ENCODE measurements at places on chromosomes 4 and X.
A peak's percentile ranks its signal among the peaks of the same experiment; 100 is the strongest.

GRCh38 chr4:82679531-82679930 is 117.7 kb upstream of the TMEM150C start:
- no peak for DNase-seq

DNA sequence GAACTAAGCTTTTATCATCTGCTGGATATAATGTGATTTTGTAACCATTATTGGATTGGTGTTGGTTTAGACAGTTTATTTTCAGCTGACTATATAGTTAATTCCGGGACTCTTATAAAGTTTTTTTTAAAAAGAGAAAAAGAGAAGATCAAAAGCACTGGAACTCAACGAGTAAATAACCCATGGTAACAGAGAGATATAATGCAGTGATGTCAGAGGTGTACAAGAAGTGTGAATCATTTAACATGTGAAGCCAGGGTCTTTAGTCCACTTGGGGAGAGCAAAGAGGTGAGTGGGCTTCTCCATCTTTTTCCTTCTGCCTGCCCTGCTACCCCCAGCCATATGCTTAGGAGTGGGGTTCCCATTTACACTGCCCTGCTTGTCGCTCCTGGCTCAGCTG is 3.2 kb downstream of the TMEM165 start:
- peak; percentile 33 for DNase-seq

DNA sequence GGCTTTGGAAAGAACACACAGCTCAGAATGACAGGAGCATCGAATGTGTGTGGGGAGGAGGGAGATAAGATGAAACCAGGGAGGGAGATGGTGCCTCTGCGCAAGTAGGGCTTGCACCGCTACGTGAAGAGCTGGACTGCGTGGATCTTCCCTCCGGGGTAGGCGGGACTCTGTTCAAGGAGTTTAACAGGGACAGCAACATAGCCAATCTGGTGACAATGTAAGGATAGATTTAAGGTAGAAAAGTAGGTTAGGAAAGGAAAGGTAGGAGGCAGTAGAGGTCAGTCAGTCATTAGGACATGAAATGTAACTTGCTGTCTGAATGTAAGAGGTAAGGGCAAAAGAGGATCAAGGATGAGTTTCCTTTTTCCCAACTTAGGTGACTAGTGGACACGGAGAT is 152.5 kb downstream of the DCTD start:
- no peak for DNase-seq

- peak; percentile 18 for DNase-seq
These were observed 46.4 kb upstream of the SPRY1 start for GRCh38 chr4:123350191-123350544.

DNA sequence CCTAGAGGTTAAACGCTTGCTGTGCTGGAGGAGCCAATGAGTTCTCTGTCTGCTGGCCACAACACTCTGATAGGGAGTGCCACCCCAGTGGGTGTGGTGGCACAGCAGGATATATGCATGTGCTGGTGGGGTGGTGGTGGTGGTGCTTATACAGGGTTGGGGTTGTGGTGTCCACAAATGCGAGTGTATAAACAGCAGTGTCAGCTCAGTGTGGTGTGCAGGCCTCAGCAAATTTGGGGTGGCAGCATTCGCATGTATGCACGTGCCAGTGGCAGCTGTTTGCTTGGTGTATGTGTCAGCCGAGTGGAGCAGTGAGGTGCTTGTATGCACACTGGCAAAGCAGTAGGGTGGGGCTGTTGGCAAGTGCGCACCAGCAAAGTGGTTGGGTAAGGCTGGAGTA is 157.4 kb downstream of the FAM47A start:
- DNase-seq: no peak

- DNase-seq: peak; percentile 89
These were observed 200.4 kb upstream of the PITX2 start for GRCh38 chr4:110823251-110823650.

GRCh38 chr4:184807797-184808712 is 17.7 kb downstream of the ACSL1 start:
- DNase-seq: peak; percentile 92

DNA sequence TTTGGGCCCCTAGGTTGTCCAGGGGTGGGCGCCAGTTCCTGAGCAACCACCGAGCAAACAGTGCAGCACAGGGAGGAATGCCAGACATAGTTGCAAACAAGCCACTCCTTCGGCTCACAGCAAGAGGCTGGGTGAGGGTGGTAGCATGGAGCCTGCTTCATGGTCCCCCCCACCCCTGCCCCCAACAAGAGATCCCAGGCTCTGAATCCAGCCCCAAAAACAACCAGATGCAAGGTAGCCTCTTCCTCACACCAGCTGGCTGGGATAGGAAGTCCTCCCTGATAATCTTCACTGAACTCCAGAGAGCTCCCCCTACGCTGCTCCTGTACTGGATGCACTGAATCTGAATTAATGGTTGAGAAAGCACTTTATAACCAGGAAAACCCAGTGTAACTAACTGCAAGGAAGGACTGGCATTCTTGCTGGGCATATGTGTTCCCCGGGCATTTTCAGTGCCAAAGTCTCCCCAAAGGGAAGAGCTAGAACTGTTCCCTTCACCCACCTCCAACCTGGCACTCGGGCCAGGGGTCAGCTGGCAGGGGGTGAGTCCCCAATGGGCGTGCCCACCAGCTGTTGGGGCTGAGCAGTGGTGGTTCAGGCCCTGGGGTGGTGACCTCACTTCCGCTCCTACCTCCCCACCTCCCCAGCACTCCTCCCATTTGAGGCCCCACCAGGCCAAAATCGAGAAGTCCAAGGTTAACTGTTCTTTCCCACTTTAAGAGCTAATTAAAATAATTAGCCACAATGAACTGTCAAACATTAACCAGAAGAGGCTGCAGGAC is 1.5 kb downstream of the ELF4 start:
- no peak for DNase-seq

DNA sequence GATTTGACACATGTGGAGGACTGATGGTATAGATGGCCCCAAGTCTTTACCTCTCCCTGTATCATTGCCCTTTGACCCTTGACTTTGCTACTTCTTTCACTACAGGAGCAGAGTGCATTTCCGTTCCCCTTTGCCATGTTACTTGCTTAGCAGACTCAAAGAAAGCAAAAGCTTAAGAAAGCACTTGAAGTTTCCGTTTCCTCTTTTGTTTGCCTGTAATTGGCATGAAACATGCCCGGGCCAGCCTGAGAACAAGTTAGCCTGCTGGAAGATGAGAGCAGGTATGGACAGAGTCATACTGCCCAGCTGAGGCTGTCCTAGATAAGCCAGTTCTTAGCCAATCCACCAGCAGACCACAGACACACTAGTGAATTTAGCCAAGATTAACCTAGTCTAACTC is 206.0 kb downstream of the BCOR start:
- no peak for DNase-seq

GRCh38 chr4:18938343-18939099 is 917.0 kb upstream of the LCORL start:
- DNase-seq: no peak

GRCh38 chr4:43778187-43778915 is 670.3 kb downstream of the KCTD8 start:
- no peak for DNase-seq

GRCh38 chr4:187618701-187619281 is 376.8 kb upstream of the ZFP42 start:
- peak; percentile 48 for DNase-seq

DNA sequence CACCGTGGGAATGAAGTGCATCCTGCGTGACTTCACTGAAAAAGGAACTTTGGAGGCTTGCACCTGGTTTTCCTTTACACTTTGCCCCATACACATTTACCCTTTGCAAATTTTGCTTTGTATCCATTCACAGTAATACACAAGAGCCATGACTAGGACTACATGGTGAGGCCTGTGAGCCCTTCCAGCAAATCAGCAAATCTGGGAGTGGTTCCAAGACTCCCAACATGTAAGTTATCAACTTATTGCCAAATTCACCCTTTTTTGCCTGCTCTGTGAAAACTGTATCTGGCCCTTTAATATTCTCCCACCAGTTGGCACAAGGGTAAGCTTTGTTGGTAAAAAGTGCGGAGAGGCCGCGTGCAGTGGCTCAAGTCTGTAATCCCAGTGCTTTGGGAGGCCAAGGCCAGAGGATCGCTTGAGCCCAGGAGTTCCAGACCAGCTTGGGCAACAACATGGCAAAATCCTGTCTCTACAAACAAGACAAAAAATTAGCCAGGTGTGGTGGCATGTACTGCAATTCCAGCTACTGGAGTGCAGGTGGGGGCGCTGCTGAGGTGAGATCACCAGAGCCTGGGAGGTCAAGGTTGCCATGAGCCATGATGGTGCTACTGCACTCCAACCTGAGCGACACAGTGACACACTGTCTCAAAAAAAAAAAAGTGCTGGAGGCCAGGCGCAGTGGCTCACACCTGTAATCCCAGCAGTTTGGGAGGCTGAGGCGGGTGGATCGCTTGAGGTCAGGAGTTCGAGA is 5.0 kb downstream of the PRMT9 start:
- DNase-seq: peak; percentile 49

DNA sequence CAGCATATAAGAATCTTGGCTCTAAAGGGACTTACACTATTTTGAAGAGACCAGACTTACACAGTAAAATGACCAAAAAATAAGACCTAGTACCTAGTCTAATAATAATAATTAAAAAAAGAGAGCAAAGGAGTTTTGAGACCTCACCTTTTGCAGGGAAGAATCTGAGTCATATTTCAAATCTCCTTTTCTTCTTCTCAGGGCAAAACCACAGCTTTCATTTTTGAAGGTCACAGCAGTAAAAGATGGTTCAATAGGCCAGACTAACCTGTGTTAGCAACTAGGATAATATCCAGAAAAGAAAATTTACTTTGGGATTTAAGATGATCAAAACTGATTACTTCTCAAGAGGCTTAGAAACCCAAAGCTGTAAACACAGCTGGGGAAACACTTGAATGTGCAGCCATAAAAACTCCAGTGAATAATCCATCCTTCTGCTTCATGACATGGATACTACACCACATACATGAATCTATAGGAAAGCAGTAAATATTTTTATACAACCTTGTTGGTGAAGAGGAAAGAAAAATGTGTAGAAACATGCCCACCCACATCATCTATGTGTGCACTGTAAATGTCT is 25.9 kb upstream of the LNX1 start:
- DNase-seq: no peak

DNA sequence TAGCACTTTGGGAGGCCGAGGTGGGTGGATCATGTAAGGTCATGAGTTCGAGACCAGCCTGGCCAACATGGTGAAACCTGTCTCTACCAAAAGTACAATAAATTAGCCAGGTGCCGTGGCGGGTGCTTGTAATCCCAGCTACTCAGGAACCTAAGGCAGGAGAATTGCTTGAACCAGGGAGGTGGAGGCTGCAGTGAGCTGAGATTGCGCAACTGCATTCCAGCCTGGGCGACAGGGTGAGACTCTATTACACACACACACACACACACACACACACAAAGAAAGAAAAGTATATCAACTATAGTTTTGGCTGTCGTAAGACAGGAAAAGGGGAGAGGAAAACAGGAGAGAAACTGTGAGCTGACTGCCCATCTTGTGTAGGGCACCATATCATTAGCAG is 171.7 kb downstream of the ADAMTS3 start:
- no peak for DNase-seq

- DNase-seq: peak; percentile 52
These were observed 9.6 kb upstream of the TMA16 start for GRCh38 chr4:163484906-163485305.

DNA sequence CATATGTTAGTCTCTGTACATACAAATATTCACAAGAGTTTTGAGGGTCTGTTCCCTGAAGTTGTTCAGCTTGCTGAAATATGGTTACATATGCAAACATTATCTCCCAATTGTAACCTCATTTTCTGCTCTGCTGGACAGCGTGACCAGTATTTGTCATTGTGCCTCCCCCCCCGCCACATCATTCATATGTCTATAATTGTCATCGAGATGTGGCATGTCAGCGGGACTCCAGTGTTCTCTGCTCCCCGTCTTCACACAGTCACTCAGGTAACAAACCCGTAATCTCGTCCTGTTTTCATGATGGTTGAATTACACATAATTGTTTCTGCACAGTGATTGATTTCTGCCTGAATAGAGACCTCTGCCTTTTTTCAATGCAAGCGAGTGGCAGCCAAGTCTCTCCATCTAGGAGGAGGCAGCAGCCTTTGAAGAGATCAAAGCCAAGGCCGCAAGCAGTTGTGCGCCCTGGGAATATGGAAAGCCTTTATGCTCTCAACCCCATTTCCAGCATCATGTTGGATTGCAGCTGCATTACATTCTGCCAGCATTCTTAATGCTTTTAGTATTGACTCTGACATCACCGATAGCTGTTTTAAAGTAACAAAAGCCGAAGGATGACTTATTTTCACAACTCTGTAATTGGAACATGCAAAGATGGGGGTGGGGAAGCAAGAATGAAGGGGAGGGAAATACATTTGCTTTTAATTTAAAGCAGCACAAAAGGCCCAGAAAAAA is 27.4 kb downstream of the LEF1 start:
- DNase-seq: peak; percentile 36

DNA sequence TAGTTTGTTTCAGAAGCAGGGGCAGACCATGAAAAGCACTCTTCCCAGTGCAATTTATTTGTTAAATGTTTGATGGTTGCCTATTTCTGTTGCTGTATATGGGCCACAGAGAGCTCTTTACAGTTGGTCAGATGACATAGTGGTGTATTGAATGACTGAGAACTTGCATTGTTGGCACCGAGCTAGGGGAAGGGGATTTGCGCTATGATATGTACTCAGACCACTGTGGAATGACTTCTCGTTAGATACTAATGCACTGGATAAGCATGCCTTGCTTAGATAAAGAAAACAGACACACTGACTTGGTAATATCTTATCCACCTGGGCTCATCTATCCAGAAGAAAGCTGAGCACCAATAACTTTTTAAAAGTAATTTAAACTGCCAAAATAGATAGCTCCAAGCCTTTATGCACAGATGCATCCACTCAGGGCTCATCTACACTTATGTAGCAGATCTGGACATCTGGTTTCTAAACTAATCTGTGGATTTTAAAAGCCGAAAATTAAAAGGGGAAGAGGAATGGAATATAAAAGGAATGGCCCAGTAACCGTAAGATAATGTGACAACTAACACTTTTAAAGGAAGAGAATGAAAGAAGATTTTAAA is 132.7 kb downstream of the GATB start:
- no peak for DNase-seq

DNA sequence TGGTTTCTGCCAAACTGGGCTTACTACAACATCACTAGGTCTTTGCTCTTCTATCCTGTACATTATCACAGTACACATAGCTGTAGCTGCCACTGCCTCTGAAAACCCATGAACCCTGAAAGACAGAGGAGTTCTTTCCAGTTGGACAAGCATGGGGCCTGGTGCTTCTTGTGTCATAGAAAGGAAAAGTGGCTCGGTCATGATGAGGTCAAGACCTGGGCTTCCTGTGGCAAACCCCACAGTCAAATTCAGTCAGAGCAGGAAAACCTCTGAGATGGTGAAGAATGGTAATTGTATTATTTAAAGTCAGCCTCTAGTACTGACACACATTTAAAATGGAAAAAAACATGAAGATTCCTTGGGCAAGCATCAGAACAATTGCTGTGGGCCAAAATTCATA is 133.3 kb upstream of the PRPS2 start:
- DNase-seq: no peak

- DNase-seq: no peak
These were observed 3.2 kb upstream of the ASMTL start for GRCh38 chrX:1455948-1456280.
